Psoas muscle (tissue), 8 donors: ENCODE measurements at places on chromosomes 16 and 17. TPM values are rescaled to one million over a fixed set of nuclear protein-coding genes. Genes with fewer than 3 reads are reported as not detected.

DNA sequence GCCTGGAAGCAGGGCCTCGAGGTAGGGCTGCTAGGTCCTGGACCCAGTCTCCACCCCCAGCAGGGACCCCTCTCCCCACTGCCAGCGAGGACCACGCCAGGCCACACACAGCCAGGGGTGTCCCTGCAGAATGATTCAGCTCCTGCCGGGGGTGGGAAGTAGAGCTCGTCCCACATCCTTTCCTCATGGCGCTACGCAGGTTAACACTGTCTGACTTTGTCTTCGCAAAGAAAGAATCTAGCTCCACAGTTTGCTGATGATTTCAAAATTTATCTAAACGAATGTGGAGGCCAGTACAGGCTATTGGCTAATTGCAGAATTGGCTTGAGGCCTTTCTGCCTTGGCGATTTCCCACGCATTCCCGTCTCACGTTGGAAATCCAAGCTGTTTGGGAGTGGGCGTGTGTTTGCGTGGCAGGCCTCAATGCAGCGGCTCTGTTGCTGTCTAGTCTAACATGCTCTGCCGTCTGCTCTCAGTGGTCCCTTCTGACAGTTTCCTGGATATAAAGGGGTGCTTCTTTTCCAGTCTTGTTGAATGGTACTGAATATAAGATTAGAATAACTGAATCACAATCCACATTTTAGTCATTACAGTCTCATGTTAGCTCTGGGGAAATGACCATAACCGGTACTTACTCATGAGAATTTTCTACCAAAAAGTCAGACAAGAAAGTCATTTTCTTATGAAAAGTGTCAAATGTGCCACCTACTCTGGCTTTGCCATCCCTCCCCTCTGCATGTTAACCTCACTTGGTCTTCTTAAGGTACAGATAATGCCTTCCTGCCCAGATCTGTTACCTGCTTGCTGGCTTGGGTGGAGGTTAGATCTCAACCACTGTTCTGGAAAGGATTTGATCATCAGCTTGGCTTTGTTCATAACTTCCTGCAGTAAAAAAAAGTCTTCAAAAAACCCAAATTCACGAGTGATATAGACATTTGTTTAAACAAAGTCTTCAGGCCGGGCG is 252.4 kb downstream of the NTN1 start:
- DNase-seq, result no peak

Gene RABEP1
- 33.4 TPM for polyA plus RNA-seq

GRCh38 chr16:23128056-23128455 is 21.2 kb downstream of the USP31 start:
- DNase-seq, result no peak

GRCh38 chr17:53765609-53766008 is 57.1 kb upstream of the KIF2B start:
- no peak for DNase-seq

DNA sequence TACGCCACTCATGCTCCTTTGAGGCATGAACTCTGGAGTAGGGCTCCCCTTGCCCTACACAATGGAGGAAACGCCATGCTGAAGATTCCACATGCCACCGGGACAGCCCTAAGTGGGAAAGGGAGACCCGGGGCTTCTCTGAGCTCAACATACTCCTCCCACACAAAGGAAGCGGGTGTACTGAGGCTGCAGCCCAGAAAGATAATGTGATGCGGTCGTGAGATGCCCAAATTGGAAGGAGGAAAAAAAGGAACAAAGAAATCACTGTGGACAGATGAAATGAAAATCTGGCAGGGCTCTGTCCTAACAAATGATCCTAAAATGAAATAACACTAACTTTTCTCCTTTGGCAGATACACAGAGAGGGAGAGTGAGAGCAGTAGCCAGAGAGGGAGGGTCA is 182.1 kb downstream of the ZFHX3 start:
- no peak for DNase-seq

Gene HOXB8
- polyA plus RNA-seq, result 0.05 TPM

DNA sequence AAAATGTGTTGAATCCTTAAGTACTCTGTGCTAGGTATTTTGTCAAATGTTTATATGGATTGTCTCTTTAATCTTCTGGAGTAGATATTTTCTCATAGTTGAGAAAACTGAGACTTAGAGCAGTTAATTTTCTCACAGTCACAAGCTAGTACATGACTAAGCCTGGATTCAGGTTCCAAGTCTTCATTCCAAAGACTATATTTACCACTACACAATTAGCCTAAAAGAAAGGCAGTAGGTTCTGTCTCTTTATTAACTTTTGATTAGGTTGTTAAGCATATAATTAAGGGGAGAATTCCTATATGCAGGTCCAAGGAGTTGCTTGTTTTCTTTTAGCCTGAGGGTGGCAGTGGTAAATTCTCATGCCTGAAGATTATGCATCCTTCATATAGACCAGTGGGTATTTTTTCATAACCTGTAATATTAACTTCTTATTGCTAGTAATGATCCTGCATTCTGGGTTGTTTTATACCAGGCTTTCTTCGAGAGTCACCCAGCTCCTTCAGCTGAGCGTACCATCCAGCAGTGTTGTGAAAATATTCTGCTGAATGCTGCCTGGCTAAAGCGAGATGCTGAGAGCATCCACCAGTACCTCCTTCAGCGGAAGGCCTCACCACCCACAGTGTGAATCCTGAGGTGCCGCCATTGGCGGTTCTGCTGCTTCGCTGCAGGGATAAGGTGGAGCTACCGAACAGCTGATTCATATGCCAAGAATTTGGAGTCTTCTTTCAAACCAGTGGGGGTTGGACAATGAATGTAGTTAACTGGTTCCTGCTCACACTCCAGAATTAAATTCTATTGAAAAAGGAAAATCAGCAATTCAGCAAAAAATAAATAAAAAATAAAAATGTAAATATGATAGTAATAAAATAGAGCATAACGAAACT is 28.2 kb upstream of the KPNB1 start:
- DNase-seq, result peak; percentile 78

GRCh38 chr17:41754066-41754465 is 19.6 kb upstream of the HAP1 start:
- DNase-seq, result no peak

Gene LRRC37A
- polyA plus RNA-seq, result 0.61 TPM

GRCh38 chr16:11234884-11235702 is 20.9 kb downstream of the SOCS1 start:
- DNase-seq, result no peak

- DNase-seq, result no peak
These were observed 143.3 kb downstream of the STX8 start for GRCh38 chr17:9432134-9432885.

Gene C16orf78
- not detected for polyA plus RNA-seq

GRCh38 chr17:75844530-75845057 is 390 bp upstream of the UNC13D start:
- DNase-seq, result peak; percentile 73
